ENCODE measurements at places on chromosomes 4 and X.

DNA sequence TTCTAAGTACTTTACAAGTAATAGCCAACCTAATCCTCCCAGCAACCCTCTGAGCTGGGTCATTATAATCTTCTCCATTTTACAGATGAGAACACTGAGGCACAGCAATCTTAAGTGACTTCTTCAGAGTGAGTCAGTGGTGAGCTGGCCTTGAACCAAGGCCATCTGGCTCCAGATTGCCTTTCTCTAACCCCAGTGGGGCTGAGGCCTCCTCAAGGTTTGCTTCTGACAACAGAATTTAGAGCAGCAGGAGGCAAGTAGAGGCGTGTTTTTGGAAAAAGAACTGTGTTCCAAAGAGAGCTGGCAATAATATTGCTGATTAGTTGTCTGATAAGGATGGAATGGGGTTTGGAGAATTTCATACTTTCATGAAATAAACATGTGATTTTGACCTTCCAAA is 41.2 kb downstream of the PIR start:
- no peak for DNase-seq

DNA sequence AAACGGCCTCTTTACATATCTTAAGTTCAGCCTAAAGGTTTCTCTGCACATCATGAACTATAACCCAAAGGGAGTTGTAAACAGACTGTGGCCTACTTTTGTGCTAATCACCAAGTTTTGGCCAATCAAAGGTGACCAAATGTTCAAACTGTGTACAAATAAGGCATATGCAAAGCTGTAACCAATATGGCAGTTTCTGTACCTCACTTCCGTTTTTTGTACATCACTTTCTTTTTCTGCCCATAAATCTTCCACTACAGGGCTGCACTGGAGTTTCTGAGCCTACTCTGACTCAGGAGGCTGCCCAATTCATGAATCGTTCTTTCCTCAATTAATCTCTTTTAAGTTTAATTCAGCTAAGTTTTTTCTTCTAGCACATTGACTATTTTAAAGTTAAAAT is 318.7 kb downstream of the SLC7A11 start:
- DNase-seq, result no peak

GRCh38 chrX:75273483-75273882 is 402 bp upstream of the UPRT start:
- DNase-seq, result no peak

GRCh38 chr4:16857425-16857824 is 41.0 kb downstream of the LDB2 start:
- no peak for DNase-seq

DNA sequence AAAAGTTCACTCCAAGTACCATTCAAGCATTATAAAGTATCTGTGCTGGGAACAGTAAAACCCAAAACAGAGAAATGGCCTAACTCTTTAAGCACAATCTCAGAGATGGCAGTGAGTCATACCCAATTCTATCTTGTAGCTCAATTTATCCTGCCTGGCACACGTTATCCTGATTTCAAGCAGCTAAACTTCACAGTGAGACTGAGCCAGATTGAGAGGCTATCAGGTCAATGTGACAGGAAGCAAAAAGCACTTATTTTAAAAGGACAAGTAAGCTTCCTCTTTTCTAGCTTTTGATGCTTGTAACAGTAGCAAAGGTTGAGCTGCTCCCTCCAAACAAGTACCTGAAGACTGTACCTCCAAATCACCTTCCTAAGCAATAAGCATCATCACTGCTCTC is 324.9 kb downstream of the NAF1 start:
- DNase-seq, result no peak

- DNase-seq, result no peak
Measured at GRCh38 chrX:41145920-41146608, 60.8 kb downstream of the USP9X start.

DNA sequence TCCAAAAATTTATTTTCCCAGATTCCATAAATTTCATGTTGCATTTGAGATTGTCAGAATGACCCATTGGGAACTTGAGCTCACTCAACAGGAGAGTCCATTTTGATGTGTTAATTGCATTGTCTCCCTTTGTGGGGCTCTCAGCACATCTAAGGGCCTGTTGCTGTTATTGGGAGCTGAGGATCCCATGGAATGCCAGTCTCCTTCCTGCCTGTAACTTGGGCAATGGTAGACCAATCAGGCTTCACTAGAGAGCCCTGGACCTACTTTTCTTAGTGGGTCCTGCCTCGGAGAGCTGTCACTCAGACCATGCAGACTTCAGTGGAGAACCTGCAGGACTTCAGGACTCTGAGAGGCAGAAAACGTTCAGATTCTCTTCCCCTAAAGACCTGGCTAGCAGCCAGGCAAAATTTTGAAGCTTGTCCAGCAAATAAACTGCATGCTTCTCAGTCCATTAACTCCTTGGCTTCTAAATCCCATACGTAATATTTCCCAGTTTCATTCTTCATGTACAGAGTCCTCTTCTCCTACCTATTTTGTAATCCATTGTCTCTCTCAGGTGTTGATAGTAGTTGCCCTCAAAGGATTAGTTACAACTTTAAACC is 25.1 kb downstream of the OCRL start:
- DNase-seq, result no peak

GRCh38 chr4:105248613-105249012 is 101.9 kb downstream of the TET2 start:
- DNase-seq, result no peak

- no peak for DNase-seq
Measured at GRCh38 chrX:68938244-68939004, 109.6 kb downstream of the EFNB1 start.

DNA sequence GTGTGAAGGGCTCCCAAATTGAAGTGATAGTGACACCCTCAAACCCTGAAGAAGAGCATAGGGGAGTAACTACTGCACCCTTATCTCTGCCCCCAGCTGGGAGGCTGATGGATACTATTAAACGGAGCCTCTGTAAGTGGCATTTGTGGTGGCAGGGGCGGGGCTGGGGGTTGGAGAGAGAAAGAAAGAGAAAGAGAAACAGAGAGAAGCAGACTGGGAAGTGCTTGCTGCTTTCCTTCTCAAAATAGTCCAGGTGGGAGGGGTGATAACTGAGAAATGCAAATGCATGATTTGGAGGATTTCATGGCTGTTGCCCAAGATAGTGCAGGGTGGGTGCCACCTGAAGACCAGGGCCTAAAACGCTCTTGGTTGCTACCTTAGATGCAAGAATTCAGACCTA is 253.5 kb upstream of the GATB start:
- DNase-seq, result peak; percentile 27

DNA sequence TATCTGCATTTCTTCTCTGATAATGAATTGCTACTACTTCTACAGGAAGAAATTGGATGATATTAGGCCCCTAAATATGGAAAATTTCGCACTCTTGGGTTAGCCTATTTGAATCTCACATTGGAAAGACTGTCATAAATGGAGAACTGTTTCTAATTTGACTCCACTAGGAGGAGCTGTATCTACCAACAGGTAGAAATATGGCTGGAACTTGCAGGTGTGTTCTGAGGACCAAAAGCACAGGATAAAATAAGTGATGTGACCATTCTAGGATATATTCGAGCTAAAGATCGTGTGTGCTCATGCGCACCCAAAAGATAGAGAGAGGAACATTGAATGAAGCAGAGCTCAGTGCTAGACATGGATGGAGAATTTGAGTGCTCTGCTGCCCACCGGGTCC is 4.8 kb upstream of the NKAP start:
- DNase-seq, result no peak

GRCh38 chrX:129634541-129634940 is 20.2 kb downstream of the APLN start:
- no peak for DNase-seq

- no peak for DNase-seq
Measured at GRCh38 chr4:52592287-52592686, 66.8 kb downstream of the USP46 start.

- DNase-seq, result no peak
Measured at GRCh38 chr4:7261087-7261486, 68.7 kb downstream of the SORCS2 start.

DNA sequence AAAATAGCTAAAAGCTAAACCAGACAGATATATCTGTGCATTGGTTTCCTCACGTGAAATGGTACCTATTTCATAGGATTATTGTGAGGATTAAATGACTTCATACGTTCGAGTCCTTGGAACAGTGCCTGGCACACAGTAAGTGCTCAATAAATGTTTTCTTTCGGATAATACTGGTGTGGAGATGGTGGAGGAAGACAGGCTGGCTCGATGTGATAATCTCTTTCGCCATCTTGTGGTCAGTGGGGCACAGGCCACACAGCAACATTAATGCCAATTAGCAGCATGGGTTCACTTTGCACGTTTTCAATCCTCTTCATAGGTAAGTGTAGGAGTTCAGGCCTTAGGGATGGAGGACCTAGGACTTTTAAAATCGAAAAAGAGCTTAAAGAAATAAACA is 9.3 kb downstream of the PAGE4 start:
- DNase-seq, result no peak

- no peak for DNase-seq
Measured at GRCh38 chr4:119209077-119209476, 3.4 kb upstream of the USP53 start.

DNA sequence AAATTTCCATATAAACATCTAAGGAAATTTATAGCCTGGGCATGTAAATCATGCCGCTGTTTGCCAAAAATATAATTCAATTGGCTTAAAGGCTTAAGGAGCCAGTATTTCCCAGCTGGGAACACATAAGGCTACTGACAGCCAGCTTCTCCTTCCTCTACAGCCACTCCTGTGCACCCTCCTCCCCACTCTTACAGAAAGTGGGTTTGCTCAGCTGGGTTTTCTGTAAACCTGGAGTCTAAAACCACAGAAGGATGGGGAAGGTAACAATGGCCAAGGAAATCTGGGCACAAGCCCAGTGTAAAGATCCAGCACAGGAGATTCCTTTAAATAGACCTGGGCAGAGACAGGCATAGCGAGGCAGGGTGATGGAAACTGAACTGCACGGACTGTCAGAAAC is 18.5 kb downstream of the ACSL1 start:
- DNase-seq, result no peak

DNA sequence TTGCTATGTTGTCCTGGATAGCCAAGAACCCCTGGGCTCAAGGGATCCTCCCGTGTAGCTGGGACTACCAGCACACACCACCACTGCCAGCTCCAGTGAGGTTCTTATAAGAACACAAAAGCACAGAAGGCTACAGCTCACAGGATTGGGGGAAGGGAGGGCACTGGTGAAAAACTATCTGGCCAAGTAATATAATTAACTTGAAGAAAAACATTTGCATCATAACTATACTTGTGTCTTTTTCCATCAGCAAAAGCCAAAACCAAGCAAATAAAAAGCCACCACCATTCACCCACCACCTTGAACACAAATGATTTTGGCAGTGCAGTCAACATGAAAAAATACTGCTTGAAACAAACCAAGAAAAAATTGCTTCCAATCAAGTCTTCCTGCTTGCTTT is 188.2 kb downstream of the MAML3 start:
- DNase-seq, result no peak

DNA sequence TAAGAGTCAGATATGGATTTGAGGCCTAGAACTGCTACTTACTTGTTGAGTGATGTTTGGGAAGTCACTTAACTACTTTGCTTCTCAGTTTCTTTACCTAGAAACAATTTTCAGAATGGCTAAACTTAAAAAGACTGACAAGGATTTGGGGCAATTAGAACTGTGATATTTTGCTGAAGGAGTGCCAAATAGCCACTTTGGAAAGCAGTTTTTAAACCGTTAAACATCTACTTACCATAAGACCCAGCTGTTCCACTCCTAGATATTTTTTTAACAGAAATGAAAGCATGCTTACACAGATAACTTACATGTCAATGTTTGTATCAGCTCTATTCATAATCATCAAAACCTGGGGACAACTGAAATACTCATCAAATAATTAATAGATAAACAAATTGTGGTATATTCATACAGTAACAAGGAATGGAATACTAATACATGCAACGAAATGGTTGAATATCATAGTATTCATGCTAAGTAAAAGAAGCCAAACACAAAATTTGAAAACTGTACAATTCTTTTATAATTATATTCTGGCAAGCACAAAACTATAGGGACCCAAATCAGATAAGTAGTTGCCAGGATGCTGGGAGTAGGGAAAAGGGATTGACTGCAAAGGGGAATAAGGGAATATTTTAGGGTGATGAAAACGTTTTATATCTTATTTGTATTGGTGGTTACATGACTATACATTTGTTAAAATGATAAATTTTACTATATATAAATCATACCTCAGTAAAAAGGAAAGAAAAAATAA is 24.0 kb downstream of the RPA4 start:
- DNase-seq, result no peak

Measured in NCI-H187 treated with DMSO at 0.1 percent for 48 hours (cell line).